ENCODE measurements at places on chromosomes 2 and 18.

- DNase-seq, result no peak
Measured at GRCh38 chr2:1738646-1739302, 5.5 kb downstream of the PXDN start.

- DNase-seq, result no peak
Measured at GRCh38 chr2:40470822-40471813, 19.2 kb upstream of the SLC8A1 start.

DNA sequence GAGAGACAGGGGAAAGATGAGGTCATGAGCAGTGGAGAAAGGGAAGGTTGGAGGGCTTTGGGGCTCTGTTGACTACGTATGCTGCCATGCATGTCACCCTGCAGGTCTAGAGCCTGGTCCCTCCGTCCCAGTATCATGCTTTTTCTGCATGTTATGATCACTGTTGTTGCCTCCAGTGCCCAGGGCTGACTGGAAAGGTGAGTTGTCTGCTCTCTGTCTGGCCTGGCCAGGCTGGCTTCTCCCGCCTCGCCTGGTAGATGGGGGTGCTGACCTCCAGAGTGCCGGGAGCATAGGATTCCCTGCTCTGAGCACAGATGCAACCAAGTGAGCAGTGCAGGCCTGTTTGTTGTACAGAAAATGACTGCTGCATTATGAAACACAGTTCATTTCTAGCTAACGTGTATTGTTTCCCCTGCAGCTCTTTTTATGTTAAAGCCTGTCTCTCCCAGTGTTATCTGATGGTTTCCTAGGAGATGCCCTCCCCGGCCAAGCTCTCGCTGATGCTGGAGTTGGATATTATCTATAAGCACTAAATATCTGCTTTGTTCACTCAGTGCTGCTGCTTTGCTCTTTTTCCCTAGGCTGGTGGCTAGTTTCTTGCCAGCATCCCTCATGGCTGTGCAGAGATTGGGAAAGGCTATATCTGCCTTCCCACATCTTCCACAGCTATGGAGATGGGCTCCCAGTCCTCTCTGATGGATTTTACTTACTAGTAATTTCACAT, 158.2 kb downstream of the TDRD15 start:
- DNase-seq, result no peak

- no peak for DNase-seq
Measured at GRCh38 chr18:2199060-2199459, 372.2 kb downstream of the METTL4 start.

DNA sequence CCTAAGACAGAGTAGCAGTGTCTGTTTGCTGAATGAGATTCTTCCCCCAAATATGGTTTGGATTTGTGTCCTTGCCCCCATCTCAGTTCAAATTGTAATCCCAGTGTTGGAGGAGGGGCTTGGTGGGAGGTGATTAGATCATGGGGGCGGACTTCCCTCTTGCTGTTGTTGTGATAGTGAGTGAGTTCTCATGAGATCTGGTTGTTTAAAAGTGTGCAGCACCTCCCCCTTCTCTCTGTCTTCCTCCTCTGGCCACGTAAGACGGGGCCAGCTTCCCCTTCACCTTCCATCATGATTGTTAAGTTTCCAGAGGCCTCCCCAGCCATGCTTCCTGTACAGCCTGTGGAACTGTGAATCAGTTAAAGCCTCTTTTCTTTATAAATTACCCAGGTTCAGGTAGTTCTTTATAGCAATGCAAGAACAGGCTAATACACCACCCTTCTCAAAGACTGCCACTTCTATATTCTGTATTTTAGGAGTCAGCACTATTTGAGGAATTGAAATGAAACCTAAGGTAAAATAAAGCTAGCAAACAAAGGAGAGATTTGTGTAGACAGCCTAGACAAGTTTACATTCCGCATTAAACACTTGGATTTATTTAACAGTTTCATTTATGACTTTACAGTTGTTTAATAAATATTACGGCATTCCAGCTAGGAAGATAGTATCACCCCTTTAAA, 21.6 kb downstream of the FBXO36 start:
- no peak for DNase-seq

- no peak for DNase-seq
Measured at GRCh38 chr2:196245378-196246140, 74.2 kb upstream of the STK17B start.

DNA sequence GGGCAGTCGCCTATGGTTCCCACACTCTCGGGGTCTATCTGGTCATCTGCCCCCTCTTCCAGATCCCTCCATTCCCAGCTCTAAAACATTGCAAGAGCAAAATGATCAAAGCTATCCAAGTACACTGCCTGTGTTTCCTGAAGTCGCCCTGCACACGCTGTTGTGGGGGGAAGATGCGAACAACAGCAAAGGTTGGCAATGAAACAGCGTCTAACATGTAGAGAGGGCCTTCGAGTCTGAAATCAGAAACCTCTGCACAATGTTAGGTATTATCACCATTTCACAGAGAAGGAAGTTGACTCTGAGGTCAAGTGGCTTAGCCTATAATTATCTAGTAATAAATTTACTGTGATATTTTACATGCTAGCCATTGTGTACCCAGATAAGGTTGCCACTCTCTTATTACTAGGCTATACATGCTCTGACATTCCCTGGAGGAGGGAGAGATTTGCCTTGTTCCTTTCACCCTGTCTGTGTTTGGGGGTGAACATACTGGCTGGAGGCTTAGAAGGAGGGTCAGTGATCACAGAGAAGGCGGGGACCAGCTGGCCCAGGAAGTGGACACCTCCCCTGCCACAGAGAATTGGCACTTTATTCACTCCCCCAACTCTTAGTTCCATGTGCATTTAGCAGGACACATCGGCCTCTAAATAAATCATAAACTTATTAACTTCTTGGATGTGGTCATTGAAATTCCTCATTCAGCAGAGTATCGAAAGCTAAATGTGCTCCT, 36.8 kb downstream of the KCTD1 start:
- DNase-seq, result no peak

GRCh38 chr18:38940475-38940862, 1374.9 kb upstream of the CELF4 start:
- DNase-seq, result no peak

- no peak for DNase-seq
Measured at GRCh38 chr2:121254748-121255147, 30.3 kb downstream of the TFCP2L1 start.

DNA sequence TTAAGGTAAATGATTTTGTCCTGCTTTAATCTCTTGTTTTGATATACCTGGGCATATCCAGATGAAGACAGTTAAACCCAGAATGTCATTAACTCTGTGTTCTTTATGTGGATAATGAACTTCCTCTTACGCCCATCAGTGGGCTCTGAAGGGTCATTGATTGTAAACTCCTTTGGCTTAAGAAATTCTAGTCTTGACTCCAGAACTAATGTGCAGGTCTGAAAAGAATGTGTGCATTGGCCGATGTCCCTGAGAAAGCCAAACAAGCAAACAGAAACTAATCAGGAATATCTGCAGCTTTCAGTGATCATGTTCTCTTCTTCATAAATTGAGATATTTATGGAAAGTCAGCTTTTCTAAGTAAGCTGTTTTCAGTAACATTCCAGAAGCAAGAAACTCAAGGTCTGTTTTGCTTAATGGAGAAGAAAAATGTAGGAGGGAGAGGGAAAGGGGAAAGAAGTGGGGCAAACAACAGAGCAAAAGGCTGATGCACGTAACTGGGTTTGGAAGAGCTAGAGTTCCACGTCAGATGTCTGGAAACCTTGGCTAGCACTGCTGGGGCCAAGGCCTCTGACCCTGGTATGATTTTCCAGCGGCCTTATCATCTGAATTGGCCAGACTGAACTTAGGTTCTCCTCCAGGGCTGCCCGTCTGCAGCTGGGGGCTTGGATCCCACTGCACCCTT, 61.3 kb upstream of the FHL2 start:
- no peak for DNase-seq
